Tongue (tissue), 3 donors: ENCODE measurements at places on chromosomes 6 and 20. TPM values are rescaled to one million over a fixed set of nuclear protein-coding genes. Genes with fewer than 3 reads are reported as not detected.

The PXDC1 gene
- total RNA-seq: 32.5 TPM

The ZSCAN12 gene
- 11.8 TPM for total RNA-seq

The BEND6 gene
- 4.9 TPM for total RNA-seq

The MEA1 gene
- total RNA-seq: 23.8 TPM

The KCNK15 gene
- 0.41 TPM for total RNA-seq

The ATG5 gene
- total RNA-seq: 45.3 TPM

The CST2 gene
- total RNA-seq: not detected

The PRDM13 gene
- not detected for total RNA-seq

The AHI1 gene
- 34.0 TPM for total RNA-seq

The ZNF318 gene
- 13.0 TPM for total RNA-seq

The BIRC7 gene
- total RNA-seq: 0.31 TPM

The IPCEF1 gene
- 1.0 TPM for total RNA-seq

The NRSN1 gene
- 0.51 TPM for total RNA-seq

The ADGRF5 gene
- 39.9 TPM for total RNA-seq

The CARMIL1 gene
- 14.0 TPM for total RNA-seq

The RAB44 gene
- 0.62 TPM for total RNA-seq

The CCN6 gene
- not detected for total RNA-seq

The OLIG3 gene
- not detected for total RNA-seq

The BEND3 gene
- total RNA-seq: 3.8 TPM

The BTN1A1 gene
- not detected for total RNA-seq

The RAET1G gene
- total RNA-seq: 1.1 TPM

The LRRC73 gene
- total RNA-seq: 0.51 TPM

The KATNA1 gene
- 27.3 TPM for total RNA-seq

The MOXD1 gene
- 17.6 TPM for total RNA-seq

The HAO1 gene
- total RNA-seq: not detected

The SIRPD gene
- total RNA-seq: not detected

The VSX1 gene
- not detected for total RNA-seq

The SLC35D3 gene
- total RNA-seq: not detected

The TM9SF4 gene
- 27.3 TPM for total RNA-seq

The RAET1E gene
- 8.8 TPM for total RNA-seq

The CLPSL2 gene
- not detected for total RNA-seq

The GSTA2 gene
- not detected for total RNA-seq

The NELFE gene
- total RNA-seq: 79.7 TPM

The HTR1E gene
- not detected for total RNA-seq

The CST5 gene
- total RNA-seq: not detected

The EPHA7 gene
- 5.6 TPM for total RNA-seq

The BFSP1 gene
- total RNA-seq: 1.6 TPM

The LGSN gene
- total RNA-seq: not detected

The SEC63 gene
- 60.0 TPM for total RNA-seq
